Stimulated activated CD8-positive, alpha-beta memory T cell treated with anti-CD3 and anti-CD28 coated beads, Interleukin-4, amount 100 ng/mL, for 48 hours (primary cell): ENCODE measurements at places on chromosomes 3 and 15.

DNA sequence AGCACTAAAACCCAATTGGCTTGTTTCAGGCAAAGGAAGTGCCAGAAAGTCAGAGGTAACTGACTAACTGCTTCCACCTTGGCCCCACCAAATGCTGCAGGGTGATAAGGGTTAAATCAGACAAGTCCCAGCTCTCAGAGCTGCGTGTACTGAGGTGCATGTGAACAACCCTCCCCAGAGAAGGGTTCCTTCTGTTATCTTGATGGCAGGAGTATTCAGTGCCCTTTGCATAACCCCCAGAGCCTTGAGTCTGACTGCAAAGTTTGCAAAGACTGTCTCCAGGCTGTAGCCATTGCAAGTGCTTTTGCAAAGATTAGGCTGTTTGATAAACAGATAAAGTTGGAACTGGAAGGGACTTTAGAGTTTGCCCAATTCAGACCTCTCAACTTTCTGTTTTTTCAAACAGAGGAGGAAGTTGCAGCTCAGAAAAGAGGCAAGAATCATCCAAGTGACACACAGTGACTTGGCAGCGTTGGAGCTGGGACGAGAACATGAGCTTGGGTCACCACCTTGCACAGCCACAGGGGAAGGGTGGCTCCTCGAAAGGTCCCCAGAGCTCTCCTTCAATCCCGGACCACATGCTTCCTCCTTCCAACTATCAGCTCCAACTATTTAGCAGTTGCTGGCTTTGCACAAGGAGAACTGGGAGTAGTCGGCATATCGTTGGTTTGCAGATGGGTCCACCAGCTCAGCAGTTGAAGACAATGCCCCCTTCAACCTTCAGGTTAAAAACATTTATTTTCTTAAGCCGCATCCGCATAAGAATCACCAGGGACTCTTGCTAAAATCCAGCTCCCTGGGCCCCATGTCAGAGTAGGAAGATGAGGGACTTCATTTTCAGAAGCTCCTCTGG lies 224.8 kb upstream of the HES1 start:
- DNase-seq = no peak

GRCh38 chr15:48682942-48683651 lies 37.6 kb upstream of the FBN1 start:
- DNase-seq = no peak

- DNase-seq = no peak
Observed at GRCh38 chr15:38992506-38992905, 427.9 kb upstream of the RASGRP1 start.

- no peak for DNase-seq
Observed at GRCh38 chr3:124351430-124352148, 359.7 kb upstream of the ROPN1 start.

GRCh38 chr3:13728487-13728886 lies 151.4 kb downstream of the WNT7A start:
- no peak for DNase-seq

- DNase-seq = no peak
Observed at GRCh38 chr15:78170848-78171773, 21.9 kb downstream of the IDH3A start.

DNA sequence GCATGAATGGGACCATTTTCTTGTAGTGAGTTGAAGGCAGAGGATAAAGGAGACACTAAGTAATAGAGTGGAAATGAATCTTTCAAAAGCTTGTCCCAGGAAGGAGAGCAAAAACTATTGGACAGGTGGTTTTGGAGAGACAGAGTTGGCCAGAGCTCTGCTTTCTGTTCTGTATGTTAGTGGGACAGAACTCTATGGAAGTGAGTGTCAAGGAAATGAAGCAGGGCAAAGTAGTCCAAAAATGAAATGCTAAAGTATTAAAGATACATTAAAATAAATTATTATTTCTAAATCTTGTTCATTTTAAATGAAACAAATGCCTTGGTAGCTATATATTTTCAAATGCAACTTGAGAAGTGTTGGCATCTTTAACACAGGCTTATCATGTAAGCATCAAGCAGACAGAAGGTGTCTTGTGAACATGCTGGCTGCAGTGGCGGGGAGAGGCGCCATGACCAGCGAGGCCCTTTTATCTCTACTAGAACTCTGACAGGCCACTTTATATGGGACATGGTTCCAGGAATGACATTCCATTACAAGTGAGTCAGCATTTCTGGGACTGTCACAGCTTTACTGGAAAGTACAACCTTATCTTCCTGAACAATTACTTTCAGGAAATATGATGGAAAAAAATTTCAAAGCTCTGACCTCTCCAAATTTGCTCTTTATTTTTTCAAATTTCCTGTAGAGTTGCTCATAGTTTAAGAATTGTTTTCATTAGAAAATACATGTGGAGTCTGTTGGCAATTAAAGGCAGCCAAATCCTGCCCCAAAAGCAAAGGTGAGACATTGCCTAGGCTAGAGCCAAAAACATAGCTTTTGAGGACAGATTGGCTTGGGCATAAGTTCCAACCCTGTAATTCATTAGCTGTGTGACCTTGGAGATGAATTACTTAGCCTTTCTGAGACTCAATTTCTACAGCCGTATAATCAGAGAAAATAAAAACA lies 106.5 kb downstream of the ECT2 start:
- DNase-seq = no peak

DNA sequence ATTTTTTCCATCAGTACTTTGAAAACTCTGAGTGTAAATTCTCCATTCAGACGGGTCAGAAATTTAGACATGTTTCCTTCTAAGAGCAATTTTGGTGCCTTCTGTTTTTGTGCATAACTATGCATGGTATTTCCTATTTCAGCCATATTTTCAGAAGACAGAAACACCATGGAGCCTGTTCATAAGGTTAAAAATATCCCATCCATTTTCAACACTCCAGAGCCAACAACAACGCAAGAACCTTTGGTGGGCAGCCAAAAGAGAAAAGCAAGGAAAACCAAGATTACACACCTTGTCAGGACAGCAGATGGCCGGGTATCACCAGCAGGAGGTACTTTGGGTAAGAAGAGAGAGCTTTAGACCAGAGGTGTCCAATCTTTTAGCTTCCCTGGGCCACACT lies 275.6 kb downstream of the BBX start:
- no peak for DNase-seq

GRCh38 chr15:81825136-81825535 lies 220.7 kb downstream of the MEX3B start:
- no peak for DNase-seq

GRCh38 chr3:125309476-125309875 lies 65.6 kb downstream of the ZNF148 start:
- DNase-seq = no peak

- DNase-seq = no peak
Observed at GRCh38 chr3:8276506-8276905, 225.1 kb upstream of the LMCD1 start.

- no peak for DNase-seq
Observed at GRCh38 chr3:61080737-61081445, 170.4 kb downstream of the FHIT start.

DNA sequence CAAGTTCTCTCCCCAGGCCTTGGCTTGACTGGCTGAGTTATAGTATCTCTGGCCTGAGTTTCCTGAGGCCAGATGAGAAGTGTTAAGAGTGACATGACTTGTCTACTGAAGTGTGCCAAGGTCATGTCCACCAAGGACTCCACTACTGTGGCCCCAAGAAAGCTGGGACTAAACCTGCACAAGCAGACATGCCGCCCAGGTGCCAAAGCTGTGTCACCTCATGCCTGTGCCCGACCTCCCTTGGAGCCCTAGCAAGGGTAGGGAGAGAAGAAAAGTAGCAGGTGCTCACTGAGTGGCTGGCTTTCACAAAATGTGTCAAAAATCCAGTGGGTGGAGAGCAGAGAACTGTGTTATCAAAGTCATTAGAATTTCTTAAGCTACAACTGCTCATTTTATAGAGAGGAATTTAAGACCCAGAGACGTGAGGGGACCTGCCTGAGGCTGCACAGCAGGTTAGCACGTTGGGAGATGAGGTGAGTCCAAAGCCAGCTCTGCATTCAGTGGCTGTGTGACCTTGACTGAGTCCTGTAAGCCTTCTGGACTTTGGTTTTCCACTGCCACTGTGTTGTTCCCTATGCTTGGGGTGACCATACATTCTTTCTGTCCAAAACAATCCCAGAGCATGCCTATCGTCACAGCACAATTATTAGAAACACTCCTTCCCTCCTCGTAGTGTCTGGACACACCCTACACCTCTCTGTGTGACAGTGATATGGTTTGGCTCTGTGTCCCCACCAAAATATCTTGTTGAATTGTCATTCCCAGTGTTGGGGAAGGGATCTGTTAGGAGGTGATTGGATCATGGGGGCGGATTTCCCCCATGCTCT lies 5.0 kb upstream of the LYSMD4 start:
- no peak for DNase-seq

GRCh38 chr3:155919728-155920127 lies 49.3 kb downstream of the GMPS start:
- no peak for DNase-seq

GRCh38 chr3:130569461-130570365 lies 52.7 kb downstream of the COL6A6 start:
- no peak for DNase-seq

- DNase-seq = no peak
Observed at GRCh38 chr3:193590088-193590856, 2.7 kb upstream of the OPA1 start.

DNA sequence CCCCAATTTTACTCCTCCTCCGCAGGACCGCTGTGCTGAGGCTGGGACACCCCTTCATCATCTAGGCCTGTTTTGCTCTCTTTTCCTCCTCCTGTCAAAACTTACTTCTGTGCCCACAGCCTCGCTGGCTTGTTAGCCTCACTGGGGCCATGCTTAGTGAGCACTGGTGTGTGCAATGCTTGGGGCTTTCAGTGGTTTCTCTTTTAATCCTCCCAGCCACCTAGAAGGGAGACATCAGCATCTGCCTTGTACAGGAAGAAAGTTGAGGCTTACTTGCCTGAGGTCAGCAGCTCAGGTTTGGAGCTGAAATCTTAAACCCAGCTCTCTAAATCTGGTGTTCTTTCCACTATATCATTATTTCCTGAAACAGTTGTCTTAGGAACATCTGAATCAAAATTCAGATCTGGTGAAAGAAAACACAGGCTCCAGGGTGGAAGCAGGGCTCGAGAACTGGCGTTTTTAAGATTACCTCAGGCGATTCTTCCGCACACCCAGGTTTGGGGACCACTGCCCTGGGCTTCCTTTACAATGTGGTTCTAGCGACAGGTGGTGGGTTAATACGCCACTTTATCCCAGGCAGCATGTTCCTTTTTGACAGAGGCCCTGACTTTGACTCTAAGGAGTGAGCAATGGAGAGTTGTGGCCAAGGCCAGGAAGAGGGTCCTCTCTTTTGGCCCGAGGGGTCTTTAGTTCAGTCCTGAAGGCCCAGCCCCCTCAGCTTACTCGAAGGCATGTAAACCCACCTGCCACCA lies 3.8 kb downstream of the THSD4 start:
- DNase-seq = no peak

DNA sequence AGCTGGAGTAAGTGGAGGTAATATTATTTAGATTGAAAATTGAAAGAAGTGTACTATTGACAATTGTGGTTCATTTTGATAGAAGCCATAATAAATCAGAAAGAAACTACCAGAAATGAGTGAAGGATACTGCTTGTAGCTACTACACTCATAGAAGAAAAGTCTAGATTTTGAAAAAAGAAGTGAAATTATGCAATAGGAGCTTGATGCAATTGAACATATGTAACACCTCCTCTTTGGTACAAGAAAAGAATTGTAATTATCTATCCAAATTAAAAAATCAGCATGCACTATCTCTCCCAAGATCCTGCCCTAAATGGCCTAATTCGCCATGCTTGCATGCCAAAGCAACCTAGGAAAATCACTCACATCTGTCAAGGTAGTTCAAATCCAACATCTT lies 51.1 kb upstream of the CD200R1L start:
- DNase-seq = no peak

DNA sequence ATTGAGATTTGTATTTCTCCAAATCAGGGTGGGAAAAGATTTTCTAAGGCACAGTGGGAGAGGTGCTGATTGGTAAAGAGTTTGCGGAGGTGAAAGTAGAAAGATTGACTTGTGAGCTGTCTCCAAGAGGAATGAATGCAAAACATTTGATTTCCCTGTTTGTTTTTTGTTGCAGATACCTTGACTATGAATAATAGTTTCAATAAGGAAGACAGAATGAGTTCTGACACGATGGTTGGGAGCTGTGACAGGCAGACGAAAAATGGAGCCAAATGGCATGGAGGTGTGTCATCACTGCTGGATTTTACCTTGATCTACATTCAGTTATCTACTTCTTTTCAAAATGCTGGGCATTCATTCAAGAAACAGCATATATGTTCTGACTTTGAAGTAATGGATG lies 145.1 kb downstream of the NFKBIZ start:
- DNase-seq = no peak

GRCh38 chr3:17257269-17257668 lies 372.5 kb downstream of the PLCL2 start:
- DNase-seq = no peak

DNA sequence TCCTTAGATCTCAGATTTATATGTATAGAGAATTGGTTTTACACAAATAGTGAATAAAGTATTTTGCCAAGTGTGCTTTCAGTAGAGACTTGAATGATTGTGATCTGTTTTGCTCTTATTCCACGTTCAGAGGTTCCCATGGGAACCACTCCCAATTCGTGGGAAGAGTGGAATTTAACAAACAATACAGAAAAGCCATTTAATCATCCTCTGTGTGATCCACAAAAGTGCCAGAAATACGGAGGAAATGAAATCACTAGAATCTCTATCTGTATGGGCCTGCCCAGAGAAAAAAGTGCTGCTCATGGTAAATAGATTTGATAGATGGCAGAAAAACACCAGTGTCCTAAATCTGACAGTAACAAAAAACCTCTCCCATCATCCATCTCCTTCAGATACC lies 56.0 kb downstream of the CNTN4 start:
- no peak for DNase-seq

DNA sequence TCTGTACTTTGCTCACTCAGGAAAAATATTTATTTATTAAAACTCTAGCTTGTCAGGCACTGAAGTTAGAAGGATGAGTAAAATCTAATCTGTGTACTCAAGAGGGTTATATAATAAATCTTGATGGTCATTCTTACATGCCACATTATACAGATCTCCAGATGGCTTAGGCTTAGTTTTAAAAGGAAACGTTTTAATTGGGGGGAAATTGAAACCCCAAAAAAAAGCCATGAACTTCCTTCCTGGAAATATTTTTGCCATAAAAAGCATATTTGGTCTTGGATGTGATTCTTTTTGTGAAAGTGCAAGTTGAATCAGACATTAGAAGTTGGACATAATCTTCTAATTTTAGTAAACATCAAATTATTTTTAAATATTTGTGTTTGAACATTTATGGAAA lies 6.0 kb downstream of the SENP8 start:
- DNase-seq = no peak

- DNase-seq = no peak
Observed at GRCh38 chr3:188220097-188220788, 66.3 kb downstream of the LPP start.

GRCh38 chr3:184399410-184399809 lies 19.6 kb downstream of the CHRD start:
- no peak for DNase-seq
